ENCODE measurements at places on chromosomes 4 and X.

GRCh38 chr4:17816142-17816541 is 5.4 kb downstream of the NCAPG start:
- no peak for DNase-seq

DNA sequence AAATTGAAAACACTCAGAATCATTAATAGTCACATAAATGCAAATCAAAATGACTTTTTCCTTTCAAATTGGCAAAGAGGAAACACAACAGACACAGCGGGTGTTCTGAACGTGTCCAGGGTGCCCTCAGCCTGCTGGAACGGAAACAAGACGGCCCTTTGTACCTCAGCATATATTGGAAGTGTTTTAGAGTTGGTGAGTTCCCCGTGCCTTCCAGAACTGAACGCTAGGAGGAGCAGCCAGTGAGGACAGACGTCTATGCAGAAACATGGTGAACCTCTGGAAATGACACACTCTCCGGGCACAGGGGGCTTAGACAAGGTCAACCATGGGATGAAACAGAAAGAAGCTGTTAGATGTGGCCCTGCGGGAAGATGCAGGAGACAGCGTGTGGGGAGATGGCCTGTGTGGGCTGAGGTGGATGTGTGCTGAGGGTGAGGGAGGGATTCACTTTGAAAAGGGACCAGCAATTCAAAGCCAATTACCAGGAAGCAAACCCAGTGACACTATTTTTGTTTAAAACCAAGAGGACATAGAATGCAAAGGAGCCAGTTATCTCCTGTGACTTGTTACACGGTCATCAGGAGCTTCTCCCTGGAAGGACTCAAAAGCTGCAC is 40.4 kb downstream of the RNF212 start:
- peak; percentile 65 for DNase-seq

- peak; percentile 67 for DNase-seq
Measured at GRCh38 chr4:69773484-69773883, 13.1 kb upstream of the SULT1B1 start.

- peak; percentile 7 for DNase-seq
Measured at GRCh38 chr4:174152717-174153466, 130.6 kb downstream of the FBXO8 start.

GRCh38 chrX:121836000-121836399 is 788.6 kb downstream of the GLUD2 start:
- DNase-seq: no peak

- DNase-seq: peak; percentile 73
Measured at GRCh38 chr4:978957-979701, 5.8 kb upstream of the DGKQ start.

DNA sequence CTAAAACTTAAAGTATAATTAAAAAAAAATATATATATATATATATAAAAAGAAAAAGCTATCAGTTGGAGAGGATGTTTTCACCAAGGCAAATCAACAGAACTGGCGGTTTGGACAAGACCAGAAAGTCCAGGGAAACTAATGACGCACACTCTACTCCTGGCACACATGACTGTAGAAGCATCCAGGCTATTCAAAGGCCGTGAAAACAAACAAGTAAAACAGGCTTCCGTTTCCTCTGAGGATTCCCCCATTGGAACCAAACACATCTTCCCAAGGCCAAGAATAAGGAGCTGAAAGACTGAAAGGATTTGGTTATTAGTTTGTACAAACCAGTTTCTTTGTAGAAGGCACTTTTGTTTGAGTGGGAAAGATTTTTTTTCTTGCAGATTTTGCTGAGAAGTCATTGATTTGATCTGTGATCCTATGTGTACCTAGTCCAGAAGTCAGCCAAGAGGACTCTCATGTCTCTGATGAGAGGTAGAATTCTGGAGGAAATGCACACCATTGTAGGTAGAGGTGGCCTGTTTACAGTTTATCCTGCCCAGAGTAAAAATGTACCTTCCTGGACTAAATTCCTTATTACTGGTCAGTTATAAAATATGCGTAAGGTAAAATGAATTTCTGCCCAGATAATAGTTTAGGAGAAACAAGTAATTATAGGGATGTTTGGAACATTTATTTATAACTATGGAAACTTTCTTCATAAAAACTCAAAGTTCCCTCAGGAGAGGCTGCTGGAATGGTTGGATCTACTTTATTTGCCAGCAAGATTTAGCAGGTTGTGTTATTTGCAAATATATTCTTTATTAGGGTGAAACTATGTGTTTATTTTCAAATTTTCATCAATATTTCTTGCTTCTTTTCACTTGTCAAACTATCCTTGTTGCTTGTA is 66.5 kb downstream of the DMP1 start:
- peak; percentile 83 for DNase-seq

- peak; percentile 29 for DNase-seq
Measured at GRCh38 chr4:128279624-128280225, 7.9 kb downstream of the PGRMC2 start.
